ENCODE measurements at places on chromosomes 12 and 14.

- DNase-seq: no peak
Observed at GRCh38 chr12:83197483-83197914, 510.8 kb downstream of the TMTC2 start.

DNA sequence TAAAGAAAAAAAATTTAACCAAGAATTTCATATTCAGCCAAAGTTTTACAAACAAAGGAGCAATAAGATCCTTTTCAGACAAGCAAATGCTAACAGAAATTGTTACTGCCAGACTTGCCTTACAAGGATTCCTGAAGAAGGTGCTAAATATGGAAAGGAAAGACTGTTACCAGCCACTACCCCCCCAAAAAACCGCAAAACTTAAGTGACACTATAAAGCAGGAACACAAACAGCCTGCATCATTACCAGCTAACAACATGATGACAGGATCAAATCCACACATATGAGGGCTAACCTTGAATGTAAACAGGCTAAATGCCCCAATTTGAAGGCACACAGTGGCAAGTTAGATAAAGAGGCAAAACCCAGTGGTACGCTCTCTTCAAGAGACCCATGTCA is 55.7 kb downstream of the APOBEC1 start:
- no peak for DNase-seq

DNA sequence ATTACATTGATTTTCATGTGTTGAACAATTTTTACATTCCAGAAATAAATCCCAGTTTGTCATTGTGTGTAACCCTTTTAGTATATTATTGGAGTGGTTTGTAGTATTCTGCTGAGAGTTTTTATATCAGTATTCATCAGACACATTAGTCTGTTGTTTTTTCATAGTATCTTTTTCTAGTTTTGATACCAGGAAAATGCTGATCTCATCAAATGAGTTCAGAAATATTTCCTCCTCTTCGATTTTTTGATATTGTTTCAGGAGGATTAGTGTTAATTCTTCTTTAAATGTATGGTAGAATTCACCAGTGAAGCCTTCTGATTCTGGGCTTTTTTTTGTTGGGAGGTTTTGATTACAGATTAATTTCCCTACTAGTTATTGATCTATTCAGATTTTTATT is 15.3 kb downstream of the CLEC6A start:
- no peak for DNase-seq

- no peak for DNase-seq
Observed at GRCh38 chr14:24665440-24665991, 31.5 kb upstream of the GZMB start.

DNA sequence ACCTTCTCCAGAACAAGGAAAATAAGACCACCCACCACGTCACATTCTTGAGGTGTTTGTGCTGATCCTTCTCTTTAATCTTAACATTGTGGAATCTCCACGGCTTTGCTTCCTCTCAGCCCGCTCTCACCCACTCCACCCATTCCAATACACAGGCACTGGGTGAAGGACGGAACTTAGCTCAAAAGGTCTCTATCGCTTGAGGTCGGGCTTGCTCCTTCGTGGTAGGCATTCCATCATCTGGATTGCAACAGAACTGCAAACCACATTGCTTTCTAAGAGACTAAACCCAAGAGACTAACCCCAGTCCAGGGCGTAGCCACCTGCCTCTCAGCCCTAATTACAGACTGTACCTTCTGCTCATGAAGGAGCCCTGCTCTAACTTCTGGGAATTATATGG is 24.0 kb upstream of the MDM2 start:
- DNase-seq: no peak

- DNase-seq: no peak
Observed at GRCh38 chr12:68001486-68002466, 12.5 kb downstream of the IFNG-AS1 start.

GRCh38 chr12:89848732-89849131 is 140.1 kb upstream of the ATP2B1 start:
- DNase-seq: no peak

DNA sequence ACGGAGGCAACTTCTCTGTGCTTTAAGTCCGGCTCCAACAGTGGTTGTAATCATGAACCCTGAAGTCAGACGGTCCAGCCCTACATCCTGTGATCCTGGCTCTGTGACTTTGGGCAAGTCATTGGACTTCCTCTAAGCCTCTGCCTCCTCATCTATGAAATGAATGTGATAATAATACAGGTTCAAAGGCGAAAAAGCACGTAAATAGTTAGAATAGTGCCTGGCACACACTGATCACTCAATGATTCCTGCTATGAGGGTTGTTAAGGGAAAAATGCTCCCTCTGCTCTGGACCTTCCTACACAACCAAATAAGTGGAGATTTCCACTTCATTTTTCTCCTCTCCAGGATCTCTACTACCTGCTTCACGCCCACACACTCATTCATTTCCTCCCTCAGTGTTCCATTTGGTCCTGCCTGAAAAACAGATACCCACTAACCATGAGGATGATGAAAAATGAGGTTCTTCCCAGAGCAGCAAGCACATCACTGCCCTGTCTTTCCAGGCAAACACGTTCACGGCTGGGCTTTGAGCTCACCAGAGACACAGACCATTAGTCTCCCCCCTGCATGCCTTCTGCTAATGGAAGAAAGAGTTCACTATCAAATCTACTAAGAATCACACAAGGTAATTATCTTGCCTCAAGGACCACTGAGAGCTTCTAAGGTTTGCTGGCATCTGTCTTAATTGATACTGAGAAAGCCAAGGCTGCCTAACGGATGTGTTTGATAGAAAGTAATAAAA is 13.2 kb downstream of the NUAK1 start:
- no peak for DNase-seq

DNA sequence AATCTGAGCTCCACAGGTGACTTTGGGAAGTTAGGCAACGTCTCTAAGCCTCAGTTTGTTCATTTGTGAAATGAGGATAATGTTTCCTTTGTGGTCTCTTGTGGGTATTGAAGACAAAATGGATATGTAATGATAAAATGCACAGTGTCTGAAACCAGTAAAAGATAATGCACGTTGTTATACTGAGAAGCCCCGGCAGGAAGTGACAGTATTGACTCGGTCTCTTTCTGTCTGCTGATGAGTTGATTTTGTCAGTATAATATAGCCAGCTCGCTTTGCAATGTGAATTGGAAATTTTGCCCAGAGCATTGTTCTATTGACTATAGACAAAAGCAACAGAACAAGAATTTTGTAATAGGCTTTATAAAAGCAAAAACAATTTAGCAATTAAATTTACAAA is 49.2 kb upstream of the SLC38A1 start:
- no peak for DNase-seq

GRCh38 chr14:97713023-97713422 is 915.8 kb downstream of the VRK1 start:
- no peak for DNase-seq

GRCh38 chr12:19496219-19496878 is 57.1 kb downstream of the AEBP2 start:
- no peak for DNase-seq

DNA sequence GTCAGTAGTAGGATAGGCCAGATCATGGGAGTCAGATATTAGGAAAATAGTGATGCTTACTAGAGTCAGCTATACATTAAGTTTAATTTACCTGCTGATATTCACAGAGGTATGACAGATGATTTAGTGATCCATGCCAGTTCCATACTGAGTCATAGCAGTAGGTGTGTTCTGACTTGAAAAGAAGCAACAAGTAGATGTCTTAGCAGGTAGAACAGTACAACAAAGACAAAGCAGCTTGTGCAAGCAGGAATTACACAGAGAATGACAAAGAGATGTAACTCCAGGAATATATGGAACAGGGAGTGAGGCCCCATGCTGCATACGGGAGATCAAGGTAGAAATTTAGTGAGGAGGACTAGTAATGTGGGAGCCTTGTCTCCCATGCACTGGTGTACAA is 556.9 kb downstream of the SLC16A7 start:
- no peak for DNase-seq

DNA sequence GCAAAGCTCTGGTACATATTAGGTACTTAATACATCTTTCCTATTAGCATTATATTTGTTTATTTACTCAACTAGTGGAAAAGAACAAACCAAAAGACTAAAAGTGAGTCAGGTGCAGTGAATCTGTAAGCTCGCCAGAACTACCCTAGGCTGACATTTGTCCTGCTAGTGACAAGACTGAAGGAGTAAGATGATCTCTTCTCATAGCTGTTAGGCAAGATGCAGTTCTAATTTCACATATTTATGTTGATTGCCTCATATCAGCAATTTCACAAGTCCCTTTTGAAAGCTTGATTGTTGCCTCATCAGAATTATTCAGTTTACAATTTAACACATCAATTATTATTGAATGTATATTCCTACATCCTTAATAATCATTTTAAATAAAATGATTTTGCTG is 293.0 kb upstream of the NAV3 start:
- no peak for DNase-seq
